COR-L47 (cell line): ENCODE measurements at places on chromosomes 3 and 15.
A peak's percentile ranks its signal among the peaks of the same experiment; 100 is the strongest.

GRCh38 chr3:122774564-122774963 is 19.1 kb downstream of the HSPBAP1 start:
- DNase-seq = no peak

- peak; percentile 95 for DNase-seq
These were observed 22.9 kb upstream of the PLXNA1 start for GRCh38 chr3:126959921-126960603.

DNA sequence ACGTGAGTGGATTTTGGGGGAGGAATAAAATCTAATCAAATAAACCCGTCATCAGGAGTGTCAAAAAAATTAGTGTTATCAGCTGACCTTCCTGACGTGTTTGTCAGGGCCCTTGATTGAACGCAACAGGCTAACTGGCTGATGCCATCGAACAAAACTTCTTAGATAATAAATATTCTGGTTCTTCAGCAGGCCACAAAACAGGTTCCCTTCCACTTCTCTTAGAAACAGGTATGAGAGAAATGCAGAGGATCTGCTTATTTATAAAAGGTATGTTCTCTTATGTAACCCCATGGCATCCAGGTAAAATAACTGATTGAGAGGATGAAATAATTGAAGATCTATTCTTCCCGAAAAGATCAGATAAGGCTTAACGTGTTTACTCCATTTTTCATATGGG is 7.6 kb upstream of the LRIG1 start:
- DNase-seq = no peak

DNA sequence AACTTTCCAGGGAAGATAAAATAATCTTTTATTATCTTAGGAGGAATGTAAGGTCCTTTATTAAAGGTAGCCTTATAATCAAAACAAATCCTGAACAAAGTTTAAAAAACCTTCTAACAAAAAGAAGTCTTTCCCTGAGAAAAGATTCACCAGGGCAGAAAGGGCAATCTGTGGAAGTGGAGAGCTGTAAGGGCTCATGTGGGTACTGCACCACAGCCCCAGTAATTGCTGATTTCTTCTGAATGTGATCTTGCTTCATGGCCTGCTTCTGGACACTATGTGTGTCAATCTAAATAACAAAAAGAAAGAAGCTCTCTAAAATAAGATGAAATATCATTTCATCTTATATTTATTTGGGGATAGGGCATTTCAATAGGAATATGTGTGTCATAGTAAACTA is 1501.6 kb downstream of the OTOL1 start:
- DNase-seq = no peak

GRCh38 chr3:10228248-10228950 is 19.9 kb upstream of the TATDN2 start:
- no peak for DNase-seq

- DNase-seq = no peak
These were observed 20.3 kb downstream of the ACAA1 start for GRCh38 chr3:38116471-38117162.

DNA sequence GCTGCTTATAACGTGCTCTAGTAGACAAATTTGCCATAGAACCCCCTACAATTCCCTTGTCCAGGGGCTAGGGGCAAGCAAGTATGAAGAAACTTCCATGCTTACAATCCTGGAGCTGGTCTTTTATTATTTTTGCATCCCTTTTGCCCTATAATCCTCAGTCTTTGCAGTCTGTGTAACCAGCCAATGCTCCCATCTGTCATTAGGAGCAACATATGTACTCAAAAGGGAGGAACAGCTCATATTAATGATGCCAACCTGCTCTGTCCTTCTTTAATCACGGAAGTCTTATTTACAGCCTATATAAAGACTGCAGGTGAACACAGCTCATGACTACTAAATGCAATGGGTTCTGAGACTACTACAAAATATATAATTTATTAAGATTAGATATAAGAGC is 263.3 kb downstream of the ZIC1 start:
- DNase-seq = no peak
